Stimulated activated CD8-positive, alpha-beta memory T cell treated with anti-CD3 and anti-CD28 coated beads, Interleukin-4, amount 100 ng/mL, for 1 hour (primary cell): ENCODE measurements at places on chromosomes 6 and 20.

DNA sequence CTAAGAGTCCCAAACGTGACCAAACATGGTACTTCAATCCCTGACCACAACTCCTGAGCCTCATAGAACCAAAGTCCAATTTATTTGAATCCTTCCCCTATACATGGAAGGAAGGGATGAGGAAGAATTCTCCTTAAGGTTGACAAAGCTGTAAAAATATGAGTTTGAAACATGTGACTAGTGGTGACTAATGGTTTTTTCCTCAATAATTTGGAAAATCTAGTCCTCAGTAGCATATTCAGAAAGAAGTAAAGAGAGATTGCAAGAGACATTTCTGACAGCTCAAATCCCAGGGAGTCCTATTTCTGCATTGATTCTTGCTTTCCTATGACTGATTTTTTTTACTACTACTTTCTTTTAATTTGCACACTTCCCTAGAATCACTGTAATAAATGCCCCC lies 443.7 kb downstream of the FRK start:
- DNase-seq = no peak

GRCh38 chr20:62778601-62779416 lies 17.5 kb upstream of the MRGBP start:
- DNase-seq = no peak

GRCh38 chr20:25532015-25532751 lies 53.1 kb downstream of the NINL start:
- no peak for DNase-seq

GRCh38 chr6:75893058-75893775 lies 144.2 kb downstream of the MYO6 start:
- no peak for DNase-seq

DNA sequence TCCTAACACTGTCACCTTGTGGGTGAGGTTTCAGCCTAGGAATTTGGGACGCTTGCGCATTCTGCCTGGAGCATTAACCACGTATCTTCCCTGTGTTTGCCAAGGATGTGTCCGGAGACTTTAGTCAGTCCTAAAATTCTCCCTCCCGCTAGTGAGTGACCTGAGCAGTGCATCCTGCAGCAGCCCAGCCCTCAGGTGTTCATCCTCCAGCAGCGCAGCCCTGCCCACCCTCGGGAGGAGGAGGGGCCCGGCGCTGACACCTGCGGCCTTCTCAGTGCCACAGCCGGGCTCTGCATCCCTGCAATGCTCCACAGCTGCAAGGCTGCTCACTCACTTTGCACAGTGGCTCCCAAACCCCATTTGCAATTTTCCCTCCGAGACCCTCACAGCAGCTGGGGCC lies 79.5 kb downstream of the ERMARD start:
- no peak for DNase-seq

DNA sequence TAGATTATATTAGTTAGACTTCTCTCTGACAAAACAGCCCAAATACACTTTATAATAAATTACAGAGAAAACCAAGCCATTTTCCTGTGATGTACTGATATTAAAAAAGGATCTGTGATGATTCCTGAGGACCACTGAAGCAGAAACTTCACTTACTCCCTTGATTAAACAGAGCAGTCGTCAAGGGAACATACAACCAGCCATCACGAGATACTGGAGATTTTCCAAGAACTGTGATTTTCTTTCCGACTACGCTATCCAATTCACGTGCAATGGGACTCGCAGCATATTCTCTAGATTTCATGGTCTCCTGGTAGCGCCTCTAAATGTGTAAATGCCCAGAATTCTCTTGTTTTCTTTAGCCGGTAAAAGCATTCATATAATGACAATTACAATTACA lies 377.4 kb downstream of the PHF3 start:
- DNase-seq = no peak

DNA sequence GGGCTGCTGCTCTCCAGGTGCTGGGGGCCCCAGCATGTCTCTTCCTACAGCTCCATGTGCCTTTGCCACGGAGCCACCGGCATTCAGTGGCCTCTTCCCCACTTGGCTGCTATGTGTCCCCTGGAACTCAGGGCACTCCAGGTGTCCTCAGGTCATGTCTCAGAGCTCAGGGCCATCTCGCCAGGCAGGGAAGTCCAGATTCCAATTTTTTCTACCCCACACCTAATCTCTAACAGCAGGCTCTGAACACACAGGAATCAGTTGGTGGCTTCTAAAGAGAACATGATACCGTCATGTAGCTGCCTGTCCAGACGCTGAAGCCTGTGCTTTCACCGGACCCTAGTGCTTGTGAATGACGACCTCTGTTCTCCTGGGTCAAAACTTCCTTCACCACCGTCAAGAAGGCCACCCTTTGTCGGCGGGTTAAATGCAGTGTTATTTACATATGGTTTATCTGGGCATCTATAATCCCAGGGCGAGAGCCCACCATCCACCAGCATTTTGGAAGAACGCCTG lies 4.2 kb upstream of the SLCO4A1 start:
- DNase-seq = no peak

- DNase-seq = no peak
These were observed 72.4 kb upstream of the TMEM181 start for GRCh38 chr6:158487495-158487894.

DNA sequence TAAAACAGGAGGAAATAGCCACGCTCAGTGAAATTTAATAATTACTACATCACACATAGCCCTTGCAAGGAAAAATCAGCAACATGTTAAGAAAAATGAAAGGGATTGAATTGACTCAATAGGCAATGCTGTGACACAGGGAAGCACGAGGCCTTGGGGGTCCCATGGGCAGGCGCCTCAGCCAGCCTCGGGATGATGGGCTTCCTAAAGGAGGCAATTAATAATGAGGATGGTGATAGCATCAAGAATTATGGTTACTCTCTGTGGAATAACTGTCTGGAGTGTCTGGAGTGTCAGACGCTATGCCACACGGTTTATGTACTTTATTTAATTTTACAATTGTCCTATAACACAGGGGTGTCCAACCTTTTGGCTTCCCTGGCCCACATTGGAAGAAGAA lies 130.2 kb downstream of the TBC1D7 start:
- no peak for DNase-seq

DNA sequence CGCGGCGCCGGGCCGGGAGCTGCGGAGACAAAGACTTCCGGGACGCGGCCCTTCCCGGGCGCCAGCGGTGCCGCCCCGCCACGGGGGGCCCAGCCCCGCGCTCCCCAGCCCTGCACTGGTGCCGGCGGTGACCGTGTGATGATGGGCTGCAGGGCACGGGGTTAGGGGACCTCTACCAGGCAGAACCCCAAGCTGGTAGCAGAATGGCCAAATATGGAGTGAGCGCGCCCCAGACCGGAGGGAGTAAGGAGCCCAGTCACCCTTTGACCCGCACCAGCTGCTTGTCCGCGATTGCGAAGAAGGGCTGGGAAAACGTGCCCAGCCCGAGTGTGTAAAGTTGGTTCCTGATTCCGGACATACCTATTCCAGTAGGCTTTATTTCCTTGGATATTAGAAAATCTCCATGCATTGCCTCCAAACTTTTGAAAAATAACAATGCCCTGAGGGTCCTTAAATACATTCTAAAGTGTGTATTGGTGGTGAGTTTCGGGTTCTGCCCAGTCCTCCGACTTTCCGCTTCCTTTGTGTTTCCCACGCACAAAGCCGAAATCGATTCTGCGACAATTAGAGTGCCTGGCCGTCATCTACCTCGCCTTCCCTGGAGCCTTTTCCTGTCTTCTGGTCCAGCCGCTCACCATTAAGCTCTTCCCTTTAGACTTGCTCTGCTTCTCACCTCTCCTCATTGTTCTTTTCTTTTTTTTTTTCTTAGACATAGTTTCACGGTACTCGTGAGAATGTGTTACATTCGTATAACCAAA lies 1.1 kb downstream of the ABRACL start:
- DNase-seq = no peak

- no peak for DNase-seq
These were observed 65.3 kb upstream of the APCDD1L start for GRCh38 chr20:58580474-58580835.

DNA sequence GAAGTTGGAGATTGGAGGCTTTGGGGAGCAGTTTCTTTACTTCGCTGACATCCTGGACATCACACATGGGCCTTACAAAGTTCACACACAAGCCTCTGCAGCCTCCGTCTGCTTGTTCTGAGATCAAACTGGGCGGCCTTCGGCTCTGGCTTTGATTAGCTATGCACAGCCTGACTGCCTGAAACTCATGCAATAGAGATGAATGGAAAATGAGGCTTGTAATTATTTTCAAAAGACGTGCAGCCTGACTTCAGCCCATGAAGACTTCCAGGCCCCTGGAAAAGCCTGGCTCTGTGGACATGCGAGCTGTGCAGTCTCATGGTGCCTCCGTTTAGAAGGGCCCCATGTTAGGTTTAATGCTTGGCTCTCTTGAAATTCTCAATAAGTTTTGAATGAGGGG lies 480.5 kb upstream of the SULF2 start:
- DNase-seq = no peak

DNA sequence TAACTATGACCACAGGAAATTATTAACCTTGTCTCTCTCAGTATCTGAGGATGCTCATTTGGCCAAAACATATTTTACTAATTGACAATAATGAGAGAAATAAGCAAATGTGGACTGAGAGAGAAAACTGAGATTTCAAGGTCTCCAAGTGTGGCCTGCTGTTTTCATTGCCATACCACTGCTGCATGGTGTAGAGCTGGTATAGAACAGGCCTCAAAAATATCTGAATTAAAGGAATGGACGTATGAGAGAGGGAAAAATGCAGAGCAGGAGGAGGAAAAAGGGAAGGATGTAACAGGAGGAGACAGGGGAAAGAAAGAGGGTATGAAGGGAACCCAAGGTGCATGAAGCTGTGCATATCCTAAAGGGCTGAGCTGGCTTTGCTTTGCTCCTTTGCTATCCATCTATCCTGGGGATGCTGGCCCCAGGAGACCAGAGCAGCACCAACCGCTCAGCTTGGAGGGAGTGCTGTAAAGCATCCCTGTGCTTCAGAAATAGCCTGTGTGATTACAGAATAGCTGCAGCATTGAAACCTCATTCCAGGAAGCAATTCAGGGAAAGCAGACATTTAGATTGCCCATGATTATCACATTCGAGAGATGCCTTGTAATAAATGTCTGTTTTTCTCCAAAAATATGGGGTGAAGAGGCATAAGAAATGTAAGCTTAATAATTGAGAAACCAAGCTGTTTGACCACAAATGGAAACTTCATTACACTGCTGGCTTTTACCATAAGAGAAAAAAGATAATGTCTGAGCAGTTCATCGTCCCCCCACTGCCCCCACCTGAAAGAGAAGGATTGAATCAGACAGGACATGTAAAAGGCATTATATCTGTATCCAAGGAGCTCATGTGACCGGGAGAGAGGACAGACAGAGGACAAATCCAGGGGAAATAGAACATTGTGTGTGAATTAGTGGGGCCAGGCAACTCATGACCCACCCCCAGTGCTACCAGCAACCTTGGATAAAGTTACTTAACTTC lies 80.6 kb downstream of the F13A1 start:
- DNase-seq = no peak

- no peak for DNase-seq
These were observed 156.7 kb upstream of the THEMIS start for GRCh38 chr6:128057541-128057940.

GRCh38 chr20:43662943-43663655 lies 3.8 kb upstream of the MYBL2 start:
- DNase-seq = no peak
